ENCODE measurements at places on chromosomes 4 and X.
A peak's percentile ranks its signal among the peaks of the same experiment; 100 is the strongest.

DNA sequence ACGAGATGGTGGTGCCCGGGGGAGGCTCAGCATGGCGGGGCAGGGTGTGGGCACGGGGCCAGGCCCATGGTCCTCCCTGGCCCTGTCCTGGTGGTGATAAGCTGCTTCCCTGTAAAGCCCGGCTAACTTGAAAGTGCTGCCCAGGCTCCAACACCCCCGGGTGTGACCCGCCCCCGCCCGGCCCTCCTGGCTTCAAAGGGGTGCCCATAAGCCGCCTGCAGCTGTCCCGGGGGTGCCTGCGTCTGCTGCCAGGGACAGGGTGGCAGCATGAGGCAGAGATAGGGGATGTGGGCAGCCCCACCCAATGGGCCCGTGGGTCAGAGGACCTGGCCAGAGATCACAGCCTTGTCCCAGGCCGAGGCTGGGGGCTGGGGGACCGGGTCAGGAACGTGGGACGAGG lies 18.1 kb downstream of the FGFRL1 start:
- DNase-seq, result no peak

DNA sequence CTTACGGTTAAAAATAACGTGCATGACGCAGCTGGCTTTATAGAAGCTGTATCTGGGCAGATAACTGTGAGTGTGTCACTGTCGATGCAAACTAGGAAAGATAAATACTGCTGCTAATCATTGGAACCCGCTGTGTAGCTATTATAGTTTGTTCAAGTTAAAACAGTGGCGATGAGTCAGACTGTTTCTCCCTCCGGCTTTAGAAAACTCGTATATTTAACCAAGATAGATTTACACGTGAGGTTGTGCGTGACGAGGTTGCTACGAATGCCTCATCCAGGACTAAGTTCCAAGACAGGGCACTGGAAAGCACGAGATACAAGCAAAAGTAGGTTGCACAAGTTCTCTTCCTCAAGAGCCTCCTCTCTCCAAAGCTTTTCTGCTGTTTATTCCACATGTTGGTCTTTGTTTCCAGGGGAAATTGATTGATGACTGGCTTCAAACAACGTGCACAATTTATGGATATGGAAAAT lies 270.7 kb downstream of the FBXW7 start:
- peak; percentile 15 for DNase-seq

DNA sequence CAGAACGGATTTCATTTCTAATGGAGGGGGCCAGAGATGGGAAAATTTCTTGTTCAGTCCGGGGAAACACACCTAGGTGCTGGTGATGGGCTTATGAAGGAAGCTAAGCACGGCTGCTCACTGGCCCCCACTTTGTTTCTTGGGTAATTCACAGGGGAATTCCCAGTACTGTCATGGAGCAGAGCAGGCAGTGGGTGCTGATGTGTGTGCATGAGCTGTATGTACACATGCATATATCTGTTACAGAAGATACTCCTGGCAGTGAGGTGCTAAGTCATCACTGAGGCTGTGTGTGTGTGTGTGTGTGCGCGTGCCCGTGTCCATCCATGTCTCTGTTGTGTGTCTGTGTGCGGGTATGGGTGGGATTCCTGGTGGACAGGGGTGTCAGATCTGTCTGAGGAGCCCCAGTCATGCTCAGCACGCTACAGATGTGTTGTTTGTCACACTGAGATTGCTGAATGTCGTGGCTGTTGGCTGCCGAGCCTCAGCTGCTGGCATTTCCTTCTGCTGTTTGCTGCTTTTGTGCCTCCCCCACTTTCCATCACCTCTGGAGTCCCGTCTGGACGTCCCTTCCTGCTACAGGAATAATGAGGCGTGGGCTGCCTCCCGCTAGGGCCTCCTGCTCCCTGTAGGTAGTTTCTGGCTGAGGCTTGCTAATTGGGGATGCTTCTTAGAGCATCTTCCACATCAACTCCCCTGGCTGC lies 53.3 kb downstream of the JADE1 start:
- DNase-seq, result no peak

- no peak for DNase-seq
Observed at GRCh38 chr4:69910016-69910782, 20.7 kb upstream of the CSN1S1 start.

DNA sequence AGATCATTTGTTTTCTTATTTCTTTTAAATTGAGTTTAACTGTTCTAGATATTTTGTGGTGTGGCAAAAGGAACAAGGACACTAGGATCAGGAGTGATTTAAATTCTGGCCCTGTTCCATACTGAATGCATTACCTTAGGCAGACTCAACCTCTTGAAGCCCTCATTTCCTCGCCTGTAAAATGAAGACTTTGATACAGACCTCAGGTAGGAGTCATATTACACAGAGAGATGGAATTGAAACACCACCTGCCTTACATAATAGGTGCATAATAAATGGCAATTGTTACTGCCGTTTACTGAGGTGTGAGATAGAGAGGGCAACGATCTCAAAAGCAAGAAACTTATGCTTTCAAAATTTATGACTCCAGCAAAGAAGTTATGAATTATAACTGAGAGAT lies 28.2 kb upstream of the RASSF6 start:
- no peak for DNase-seq

DNA sequence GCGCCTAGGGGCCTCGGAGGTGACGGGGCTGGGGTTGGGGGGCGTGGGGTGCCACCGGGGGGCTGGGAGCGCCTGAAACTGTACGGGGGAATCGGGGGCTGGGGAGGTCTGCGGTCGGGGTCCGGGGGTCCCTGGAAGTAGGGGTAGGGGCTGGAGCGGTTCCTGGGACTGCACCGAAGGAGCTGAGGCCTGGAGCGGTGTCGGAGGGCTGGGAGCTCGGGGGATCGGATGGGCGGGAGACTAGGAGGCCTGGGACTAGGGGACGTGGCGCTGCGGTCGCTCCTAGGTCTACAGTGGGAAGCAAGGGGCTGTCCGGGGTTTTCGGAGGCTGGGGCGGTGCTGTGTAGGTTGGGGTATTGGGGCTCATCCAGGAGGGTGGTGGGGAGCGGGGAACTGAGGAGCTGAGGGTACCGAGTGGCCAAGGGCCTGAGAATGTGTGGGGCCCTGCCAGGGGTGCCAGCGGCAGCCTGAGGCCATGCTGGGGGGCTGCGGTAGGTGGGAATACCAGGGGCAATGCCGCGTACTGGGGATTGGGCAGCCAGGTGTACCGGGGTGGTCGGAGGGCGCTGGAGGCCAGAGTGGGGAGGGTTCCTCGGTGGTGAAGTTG lies 562 bp downstream of the AKAP17A start:
- no peak for DNase-seq

DNA sequence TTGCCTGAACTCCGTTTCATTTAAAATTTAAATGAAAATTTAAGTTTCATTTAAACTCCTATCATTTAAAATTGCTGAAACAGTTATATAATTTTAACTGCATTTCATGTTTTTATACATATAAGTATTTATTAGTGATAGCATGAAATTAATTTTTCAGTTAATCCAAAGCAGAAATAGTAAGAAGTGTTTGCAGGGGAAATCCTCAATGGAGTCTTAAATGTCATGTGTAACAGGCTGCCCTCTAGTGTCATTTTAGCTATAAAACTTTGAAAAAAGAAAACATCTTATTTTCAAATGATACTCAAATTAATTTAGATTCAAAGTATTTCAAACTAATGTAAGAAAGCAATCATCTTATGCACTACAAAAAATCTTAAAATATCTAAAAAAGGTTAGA lies 27.2 kb downstream of the TAPT1 start:
- no peak for DNase-seq

DNA sequence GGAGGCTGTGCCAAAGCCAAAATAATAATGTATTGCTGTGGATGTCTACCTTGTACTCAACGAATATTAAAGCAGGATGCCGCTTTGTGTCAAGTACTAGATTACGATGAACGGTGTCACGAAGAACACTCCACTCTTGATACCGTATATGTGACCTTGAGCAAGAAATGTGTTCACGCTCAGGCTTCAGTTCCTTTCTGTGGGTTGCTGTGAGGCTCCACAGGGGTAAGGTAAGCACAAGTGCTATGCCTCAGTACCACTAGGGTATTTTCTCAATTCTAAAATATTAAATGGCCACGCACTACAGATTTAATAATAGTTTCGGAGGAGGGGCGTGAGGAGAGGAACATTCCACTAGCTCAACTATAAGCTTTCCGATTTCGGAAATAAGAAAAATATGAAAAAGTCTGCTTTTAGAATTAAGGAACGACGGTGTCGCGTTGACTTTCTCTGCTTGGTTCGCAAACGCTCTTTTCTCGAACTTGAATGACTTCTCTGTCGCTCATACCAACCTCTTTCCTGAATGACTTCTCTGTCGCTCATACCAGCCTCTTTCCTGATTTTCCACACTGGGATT lies 607 bp upstream of the SCOC start:
- DNase-seq, result no peak

DNA sequence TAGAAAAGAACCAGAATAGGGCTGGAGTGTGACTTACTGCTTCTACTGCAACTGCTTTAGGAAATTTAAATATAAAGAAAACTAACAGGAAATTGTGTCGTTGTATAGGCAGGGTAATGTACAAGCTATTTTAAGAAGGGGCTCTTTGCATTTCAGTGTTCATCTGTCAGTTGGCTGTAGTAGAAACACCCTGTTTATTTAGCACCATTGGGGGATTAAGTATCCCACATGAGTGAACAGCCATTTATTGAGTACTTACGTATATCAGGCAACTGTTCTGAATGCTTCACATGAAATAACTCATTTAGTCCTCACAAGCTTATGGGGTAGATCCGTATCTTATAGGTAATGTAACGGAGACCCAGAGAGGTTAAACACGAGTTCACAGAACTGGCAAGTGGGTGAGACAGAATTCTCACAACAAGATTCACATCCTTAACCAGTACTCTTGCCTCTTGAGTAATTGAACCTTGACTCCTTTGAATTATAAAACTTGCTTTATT lies 23.9 kb downstream of the STIM2 start:
- DNase-seq, result no peak

- no peak for DNase-seq
Observed at GRCh38 chr4:145775406-145775805, 95.5 kb downstream of the C4orf51 start.

- peak; percentile 40 for DNase-seq
Observed at GRCh38 chr4:82900066-82900410, 497 bp upstream of the THAP9 start.

DNA sequence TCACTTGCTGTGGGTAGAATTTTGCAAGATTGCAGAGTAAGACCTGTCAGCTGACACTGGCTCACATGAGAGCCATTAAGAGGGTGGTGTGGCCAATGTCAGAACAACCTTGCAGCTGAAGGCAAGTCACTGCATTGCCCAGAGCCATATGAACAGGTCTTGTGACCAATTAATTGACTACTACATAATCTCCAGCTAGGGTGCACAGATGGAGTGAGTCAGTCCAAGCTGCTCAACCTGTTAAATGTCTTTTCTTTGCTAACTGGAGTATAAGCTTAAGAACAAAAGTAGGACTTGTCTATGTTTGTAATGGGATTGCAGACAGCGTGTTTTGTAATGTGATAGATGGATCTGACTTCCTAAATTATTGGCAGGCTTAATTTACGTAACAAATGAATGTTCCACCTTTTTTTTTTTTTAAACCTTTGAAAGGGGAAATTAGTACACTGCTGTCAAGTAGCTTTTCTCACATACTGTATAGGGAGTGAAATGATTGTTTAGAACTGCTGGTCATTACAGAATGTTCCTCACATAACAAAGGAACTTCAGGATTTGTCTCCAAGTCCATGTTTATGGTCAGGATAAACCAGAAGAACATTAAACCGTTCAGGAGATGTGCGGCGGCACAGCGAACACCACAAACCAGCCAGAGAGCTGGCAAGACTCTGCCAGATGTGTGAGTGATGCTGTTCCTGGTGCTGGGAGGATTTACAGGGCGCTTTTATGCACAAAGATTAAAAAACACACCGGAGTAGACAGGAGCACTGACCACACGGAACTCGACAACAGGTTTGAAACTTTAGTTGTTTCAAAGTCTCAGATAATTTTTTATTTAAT lies 37.0 kb downstream of the FNIP2 start:
- no peak for DNase-seq

All from LNCaP clone FGC (cell line).